ENCODE measurements at places on chromosomes 2 and 18.

DNA sequence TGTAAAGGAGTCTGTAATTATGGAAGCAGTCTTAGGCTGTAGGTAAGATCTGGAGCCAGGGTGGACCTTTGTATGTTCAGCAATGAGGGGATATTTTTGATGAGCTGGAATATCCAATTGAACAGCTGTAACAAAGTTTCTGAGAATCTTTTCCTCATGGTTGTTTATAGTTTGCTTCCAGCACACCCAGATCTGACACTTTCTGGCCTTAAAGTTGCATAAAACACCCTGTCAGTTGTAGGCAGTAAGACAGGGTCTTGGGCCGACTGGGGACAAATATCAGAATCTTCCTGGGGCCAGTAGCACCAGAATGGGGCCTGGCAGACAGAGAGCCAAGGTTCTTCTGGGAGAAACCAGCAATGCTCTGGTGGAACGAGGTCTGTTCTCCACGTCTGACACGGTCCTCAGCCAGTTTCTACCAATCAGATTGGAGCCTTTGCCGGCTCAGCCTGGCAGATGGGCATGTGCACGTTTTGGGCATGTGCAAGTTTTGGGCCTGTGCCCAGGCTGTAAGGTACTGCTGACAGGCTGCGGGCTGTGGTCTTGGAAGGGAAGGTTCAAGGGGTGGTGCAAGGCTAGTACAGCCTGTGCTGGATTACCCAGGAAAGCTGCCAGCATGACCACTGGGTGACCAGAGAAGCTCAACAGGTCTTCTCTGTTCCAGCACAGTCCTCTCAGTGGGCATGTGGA lies 89.8 kb downstream of the PRKCE start:
- DNase-seq = no peak

DNA sequence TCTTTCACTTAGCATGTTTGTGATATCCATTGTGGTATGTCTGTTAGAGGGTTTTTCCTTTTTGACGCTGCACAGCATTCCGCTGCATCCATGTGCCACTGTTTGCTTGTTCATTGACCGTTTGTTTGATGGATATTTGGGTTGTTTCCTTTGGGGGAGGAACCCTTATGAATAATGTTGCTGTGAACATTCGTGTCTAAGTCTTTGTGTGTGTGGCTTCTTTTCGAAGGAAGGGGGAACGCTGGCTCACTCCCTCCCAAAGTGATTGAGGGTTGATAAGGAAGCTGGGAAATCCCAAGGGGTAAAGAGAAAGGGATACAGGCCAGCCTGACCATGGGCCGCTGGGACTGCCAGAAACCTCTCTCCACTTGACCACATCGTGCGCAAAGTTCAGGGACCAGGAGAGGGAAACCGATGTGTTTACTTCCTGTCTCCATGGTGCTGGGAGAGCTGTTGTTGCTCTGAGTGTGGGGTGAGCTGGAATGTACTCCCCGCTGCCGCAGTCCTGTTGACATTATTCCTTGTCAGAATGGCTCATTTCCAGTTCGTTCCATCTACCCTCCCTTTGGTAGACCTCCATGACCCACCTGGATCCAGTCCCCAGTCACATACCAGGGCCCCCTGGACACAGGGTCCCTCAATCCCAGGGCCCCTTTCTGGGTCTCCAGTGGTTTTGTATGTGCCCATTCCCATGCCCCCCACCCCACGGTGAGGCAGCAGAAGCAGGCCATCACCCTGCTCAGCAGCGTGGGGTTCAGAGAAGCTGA lies 39.6 kb downstream of the HS1BP3 start:
- peak; percentile 26 for DNase-seq

DNA sequence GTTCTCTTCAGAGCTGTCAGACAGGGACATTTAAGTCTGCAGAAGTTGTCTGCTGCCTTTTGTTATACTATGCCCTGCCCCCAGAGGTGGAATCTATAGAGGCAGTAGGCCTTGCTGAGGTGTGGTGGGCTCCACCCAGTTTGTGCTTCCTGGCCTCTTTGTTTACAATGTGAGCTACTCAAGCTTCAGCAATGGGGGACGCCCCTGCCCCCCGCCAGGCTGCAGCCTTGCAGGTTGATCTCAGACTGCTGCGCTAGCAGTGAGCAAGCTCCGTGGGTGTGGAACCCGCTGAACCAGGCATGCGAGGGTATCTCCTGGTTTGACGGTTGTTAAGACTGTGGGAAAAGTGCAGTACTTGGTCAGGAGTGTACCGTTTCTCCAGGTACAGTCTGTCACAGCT lies 24.0 kb upstream of the PAIP2B start:
- no peak for DNase-seq

DNA sequence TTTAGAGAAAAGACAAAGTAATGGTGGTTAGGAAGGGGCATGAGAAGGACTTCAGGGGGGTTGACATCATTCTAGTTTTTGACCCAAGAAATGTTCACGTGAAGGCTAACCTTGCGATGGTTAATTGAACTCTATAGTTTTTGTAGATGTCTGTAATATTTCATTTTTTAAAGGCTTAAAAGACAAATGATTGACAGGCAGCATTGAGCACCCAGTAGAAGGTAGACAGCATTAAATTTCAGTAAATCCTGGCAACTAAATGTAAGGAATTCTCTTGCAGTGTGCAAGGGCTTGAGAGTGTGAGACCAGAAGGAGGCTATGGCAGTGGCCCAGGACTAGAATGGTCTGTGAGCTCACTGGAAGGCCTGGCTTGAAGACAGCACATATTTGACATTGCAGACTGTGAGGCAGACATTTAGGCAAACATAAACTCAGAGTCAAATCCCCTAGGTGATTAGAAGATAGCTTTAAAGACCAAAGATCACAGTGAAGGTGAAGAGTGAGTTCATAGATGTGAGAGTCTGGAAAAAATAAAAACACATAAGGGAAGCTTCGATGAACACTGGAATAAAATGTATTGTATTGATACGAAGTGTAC lies 100.1 kb upstream of the MAP4K4 start:
- no peak for DNase-seq
